ENCODE measurements at places on chromosomes 7 and 10.
A peak's percentile ranks its signal among the peaks of the same experiment; 100 is the strongest.

DNA sequence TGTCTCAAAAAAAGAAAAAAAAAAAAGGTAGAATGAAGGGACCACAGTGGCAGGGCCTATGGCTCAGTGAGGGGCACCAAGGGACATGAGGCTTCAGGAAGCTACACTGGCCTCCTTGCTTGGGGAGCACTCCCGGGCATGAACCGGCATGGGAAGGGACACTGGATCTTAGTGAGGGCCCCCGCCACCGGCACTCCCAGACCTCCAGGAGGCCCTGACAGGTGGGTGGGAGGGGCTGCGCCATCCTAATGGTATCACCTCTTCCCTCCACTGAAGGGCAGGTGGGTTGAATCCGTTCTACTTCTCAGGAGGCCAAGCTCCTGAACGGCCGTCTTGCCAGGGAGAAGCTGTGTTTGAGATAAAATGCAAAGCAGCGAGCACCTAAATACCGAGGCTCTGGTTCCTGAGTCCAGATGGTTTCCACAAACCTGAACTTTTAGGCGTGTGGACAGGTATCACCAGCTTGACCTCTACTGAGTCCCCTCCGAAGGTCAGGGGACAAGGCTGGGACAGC is 69.8 kb downstream of the C10orf143 start:
- DNase-seq: no peak

GRCh38 chr10:132145521-132146185 is 41.1 kb upstream of the DPYSL4 start:
- no peak for DNase-seq

- no peak for DNase-seq
Observed at GRCh38 chr10:92542458-92542857, 31.4 kb downstream of the IDE start.

GRCh38 chr7:44084701-44085100 is 2.4 kb upstream of the POLM start:
- DNase-seq: no peak

DNA sequence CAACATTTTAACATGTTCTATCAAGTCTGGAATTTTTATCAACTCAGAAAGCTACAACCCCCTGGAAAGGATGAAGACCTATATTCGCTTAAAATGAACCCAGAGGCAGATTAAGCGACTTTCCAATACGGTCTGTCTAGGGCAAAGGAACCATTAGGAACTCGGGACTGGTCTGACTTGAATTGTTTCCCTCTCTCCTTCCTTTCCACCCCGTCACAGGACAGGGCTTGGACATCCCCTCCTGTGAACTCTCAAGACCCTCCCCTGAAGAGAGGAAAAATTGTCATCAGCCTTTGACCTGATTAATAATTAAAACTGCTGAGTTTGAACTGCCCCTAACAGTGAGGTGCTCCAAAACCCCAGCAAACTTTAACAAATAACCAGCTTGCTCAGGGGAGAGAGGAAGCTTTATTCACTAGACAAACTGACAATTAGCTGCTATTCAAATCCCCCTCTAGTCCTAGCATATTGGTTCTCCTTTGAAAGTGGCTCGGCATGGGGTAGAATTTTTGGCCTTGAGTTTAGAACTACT is 22.6 kb upstream of the SLF2 start:
- no peak for DNase-seq

GRCh38 chr10:45373576-45374349 is at the start of gene ALOX5:
Gene ALOX5 (plus strand): TSS chr10:45374216. CDS start chr10:45374280, 64 bp downstream.
- peak; percentile 75 for DNase-seq

- no peak for DNase-seq
Observed at GRCh38 chr10:113331961-113332360, 220.9 kb upstream of the HABP2 start.

GRCh38 chr10:31554556-31554955 is 235.5 kb downstream of the ZEB1 start:
- no peak for DNase-seq

- DNase-seq: no peak
Observed at GRCh38 chr7:74575083-74575784, 82.3 kb upstream of the GTF2I start.

DNA sequence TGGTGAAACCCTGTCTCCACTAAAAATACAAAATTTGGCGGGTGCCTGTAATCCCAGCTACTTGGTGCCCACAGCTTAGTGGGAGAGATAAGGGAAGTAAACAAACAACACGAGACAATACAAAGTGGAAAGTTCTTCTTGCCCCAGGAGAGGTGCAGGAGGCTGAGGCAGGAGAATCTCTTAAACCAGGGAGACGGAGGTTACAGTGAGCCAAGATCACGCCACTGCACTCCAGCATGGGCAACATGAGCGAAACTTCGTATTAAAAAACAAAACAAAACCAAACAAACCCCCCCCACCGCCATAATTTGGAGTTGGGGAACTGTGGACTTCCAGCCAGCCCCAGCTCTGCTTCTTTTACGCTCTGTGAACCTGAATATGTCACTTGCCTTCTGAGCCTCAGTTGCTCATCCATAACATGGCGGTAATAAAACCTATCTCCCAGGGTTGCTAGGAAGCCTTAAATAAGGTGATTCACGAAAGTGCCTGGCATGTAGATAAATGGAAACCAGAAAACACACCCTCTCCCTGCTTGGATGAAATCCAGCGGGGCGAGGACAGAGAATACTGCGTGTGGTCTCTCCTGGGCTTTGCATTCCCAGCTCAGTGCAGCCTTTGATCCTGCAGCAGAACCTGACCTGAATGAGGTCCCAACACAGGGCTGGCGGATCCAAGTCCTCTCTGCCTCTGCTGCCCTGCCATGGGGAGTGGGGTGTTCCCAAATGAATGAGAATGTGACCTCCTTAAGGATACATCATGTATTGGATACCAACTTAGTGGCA is 10.2 kb downstream of the MLXIPL start:
- no peak for DNase-seq

All from Caco-2 (cell line).